HepG2 (cell line): ENCODE measurements at places on chromosomes 6 and 20.

DNA sequence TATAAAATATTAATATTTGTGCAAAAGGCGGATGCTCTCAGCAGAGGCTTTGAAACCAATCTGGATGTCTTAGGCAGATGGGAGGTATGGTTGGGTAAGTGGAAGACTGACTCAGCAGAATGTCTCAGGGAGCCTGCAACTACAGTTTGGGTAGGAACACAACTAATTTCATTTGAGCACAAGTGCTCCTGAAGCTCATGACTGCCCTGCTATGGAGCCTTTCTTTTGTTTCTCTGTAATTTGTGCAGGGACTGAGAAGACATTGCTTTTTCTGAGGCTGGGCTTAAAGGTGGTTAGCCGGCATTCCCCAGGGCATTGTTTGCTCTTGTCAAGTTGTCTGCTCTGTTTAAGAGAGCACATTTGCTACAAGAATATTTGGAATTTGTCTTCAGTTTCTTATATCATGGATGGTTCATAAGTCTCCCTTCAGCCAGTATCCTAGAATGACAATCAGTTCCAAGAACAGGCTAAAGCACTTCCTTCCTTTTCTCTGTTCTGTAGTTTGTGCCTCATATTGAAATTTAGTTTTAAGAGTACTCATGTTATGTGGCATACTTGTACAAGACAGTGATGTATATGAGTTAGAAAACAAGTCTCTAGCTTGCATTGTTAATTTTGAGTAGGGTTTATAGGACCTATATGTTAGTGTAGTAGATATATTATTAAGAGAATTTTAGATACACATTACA is 208.3 kb downstream of the ZFAND3 start:
- DNase-seq = no peak

GRCh38 chr6:156779206-156780094 is 2.3 kb downstream of the ARID1B start:
- DNase-seq = peak; percentile 31

DNA sequence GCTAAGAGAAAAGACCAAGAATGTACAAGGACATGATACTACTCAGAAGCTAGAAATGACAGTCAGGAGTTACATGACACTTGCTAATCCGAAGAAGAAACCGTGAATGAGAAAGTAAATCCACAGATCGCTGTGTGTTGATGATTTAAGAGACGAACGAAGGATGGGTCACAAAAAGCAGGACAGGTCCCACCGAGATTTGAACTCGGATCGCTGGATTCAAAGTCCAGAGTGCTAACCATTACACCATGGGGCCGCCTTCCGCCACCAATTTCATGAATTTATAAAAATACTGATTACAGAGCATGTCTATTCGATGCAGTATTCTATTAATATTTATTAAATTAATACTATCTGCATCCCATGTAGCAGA is 54.0 kb upstream of the BTN3A2 start:
- DNase-seq = peak; percentile 38

DNA sequence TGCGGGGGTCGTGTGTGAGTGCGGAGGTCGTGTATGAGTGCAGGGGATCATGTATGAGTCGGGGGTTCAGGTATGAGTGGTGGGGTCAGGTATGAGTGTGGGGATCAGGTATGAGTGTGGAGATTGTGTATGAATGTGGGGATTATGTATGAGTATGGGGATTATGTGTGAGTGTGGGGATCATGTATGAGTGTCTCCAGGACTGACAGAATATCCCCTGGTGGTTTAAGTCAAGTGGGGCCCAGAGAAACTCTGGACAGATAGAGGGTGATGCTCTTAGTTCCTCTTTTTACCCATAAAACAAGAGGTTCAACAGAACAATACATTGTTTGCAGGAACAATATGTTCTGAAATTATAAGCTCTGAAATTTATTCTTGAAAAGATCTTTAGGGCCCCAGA is 131.9 kb downstream of the UST start:
- DNase-seq = no peak

DNA sequence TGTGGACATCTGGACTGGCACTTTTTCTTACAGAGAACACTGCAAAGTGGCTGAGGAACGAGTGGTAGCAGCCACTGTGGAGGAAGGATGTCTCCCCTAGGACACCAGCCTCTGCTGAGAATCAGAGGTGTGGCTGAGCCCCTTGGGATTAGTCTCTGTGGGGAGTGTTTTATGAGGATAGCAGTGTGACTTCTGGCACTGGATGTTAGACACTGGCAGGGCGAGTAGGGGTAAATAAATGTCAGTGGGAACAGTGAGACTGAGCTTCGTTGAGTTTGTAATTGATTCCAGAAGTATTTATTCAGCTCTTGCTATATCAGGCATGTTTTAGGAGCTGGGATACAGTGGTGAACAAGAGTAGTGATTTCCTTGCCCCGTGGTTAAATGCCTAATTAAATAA is 124.0 kb downstream of the JARID2 start:
- DNase-seq = no peak

- DNase-seq = no peak
Observed at GRCh38 chr6:15252195-15252594, 6.3 kb downstream of the JARID2 start.

GRCh38 chr6:47698342-47698787 is at the start of gene ADGRF4:
ADGRF4 (plus strand) TSS chr6:47698580; CDS start chr6:47707246, 8,666 bp downstream.
- no peak for DNase-seq

GRCh38 chr6:48243071-48243470 is 132.1 kb upstream of the PTCHD4 start:
- no peak for DNase-seq

- no peak for DNase-seq
Observed at GRCh38 chr20:3802524-3803239, 6.6 kb downstream of the CDC25B start.

DNA sequence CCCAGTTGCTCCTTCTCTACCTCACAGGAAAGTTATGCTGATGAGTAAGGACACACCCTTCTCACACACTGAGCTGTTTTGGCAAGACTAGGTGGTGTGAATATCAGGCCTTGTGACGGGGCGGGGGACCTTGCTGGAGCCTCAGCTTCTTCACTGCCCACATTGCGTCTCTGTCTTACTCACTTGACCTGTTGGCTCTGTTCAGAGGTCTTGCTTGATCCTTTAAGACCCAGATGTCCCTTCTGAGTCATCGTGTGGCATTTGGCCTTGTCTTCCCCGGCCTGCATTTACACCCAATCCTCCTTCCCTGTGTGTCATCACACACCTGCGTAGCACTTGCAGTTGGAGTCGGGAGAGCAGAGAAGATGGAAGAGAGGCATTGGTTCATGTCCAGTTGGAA is 8.3 kb upstream of the PRND start:
- no peak for DNase-seq
